AG20443 (cell line): ENCODE measurements at places on chromosomes 5 and 9.

GRCh38 chr5:119706049-119706448 lies 76.7 kb downstream of the FAM170A start:
- no peak for DNase-seq

DNA sequence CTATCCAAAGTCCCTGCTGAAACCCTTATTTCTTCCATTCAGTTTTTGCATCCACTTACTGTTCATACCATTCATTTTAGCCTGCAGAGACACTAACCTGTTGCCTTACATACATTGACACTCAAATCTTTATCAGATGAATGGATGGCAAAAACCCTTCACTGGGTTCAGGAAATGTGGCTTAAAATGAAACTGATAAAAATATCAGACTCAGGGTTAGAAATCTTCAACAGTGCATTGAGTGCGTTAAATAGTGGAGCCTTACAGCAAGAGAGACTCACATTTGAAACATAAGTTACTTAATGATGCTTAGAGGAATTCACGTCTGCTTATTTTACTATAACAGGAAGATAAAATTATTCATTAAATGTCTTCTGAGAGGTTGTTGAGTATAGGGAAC lies 28.0 kb upstream of the BNC2 start:
- no peak for DNase-seq

GRCh38 chr9:30058463-30058862 lies 2326.0 kb upstream of the ACO1 start:
- no peak for DNase-seq

GRCh38 chr5:31854181-31855133 lies 215.5 kb downstream of the PDZD2 start:
- peak; percentile 37 for DNase-seq

DNA sequence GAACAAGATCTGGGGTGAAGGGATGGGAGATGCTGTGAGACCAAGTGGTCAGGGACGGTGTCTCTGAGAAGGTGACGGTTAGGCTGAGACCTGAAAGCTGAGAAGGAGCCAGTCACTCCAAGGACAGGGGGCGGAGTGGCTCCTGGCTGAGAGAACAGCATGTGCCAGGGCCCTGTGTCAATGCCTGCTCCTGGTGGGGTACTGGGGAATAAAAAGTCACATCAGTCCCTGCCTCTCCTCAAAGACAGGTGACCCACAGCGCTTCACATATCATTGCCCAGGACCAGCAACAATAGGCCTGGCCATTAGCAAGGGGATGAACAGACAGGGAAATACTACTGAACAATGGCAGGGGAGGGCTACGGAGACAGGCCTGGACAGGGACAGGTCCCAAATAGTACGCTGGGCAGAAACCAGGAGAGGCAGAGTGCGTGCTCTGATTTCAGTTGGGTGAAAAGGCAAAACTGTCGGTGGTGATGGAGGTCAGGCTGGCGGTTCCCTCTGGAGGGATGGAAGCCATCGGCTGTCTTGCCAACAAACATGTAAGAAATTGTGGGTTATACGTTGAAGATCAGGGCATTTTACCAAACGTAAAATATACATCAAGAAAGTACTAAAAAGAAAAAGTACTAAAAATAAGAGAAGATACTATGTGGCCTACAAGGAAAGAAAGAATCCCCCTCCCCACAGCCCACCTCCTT lies 64.3 kb downstream of the C9orf50 start:
- no peak for DNase-seq

DNA sequence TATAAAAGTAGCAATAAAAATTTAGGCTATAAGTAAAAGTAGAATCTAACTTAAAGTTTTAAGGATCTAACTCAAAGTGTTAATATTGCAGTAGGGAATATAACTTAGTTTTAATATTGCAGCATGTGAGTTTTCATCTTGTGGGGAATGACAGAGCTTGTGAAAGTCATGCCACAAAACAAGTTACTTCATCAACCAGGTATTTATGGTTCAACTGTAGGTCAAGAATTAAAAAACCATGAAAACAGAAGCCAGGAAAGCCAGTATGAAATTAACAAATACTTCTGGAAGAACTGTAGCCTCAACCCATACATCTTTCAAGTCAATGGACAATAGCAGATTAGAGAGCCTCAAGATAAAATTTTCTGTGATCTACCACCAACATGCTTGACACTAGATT lies 19.0 kb downstream of the HMGCS1 start:
- peak; percentile 37 for DNase-seq

GRCh38 chr9:79799691-79800335 lies 228.0 kb downstream of the TLE4 start:
- no peak for DNase-seq

- DNase-seq = no peak
These were observed 5.3 kb downstream of the NFX1 start for GRCh38 chr9:33295571-33295970.

DNA sequence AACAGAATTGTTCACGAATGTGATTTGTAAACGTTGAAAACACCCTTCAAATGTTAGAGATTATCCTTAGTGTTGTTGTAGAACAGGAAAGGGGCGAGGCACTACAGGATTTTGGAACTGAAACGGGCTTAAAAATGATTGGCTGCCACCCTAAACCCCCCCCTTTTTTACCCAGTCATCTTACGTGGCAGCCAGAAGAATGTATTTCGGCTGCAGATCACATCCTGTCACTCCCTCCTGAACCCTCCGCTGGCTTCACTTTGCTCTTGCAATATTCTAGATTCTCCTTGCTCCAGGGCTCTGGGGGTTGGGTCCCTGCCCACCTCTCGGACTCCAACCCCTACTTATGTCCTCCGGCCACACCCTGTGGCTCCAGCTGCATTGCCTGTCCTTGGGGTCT lies 13.9 kb upstream of the UNC5A start:
- peak; percentile 67 for DNase-seq

DNA sequence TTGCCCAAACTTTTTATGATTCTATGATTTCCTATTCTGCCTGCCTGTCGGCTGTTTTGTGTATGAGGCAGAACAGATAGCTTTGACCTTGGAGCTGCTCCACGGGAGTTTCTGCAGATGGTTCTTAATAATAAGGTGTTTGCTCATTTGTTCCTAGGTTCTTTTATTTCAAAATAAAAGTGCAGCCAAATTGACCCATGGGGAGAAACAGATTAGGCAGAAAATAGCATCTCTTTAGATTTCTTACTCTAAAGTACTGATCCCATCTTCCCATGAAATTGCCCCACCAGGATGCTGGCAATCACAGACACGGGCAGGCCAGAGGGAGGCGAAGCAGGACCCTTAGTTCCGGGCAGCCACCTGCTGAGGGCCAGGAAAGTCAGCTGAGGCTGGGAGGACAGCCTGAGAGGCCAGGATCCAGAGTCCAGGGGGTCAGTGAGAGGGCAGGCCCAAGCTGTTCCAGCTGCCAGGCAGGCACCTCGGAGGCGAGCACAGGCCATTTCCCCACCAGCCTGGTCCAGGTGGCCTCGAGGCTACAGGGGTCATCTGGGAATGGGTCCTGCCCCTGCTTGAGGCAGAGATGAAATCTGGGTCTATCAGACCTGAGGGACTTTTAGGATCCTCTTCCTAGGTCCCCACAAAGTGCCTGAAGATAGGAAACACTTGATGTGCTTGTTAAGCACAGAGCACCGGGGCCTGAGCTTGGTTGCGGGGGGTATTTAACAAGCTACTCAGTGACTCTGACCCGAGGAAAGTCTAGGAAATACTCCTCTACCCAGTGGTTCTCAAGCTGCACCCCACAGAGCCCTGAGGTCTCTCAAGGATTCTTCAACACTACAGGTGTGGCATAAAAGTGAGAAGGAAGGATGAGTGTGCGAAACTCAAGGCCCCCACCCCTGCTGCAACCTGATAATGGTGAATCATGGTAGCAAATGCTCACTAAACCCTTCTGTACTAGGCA lies 145.4 kb downstream of the CMYA5 start:
- no peak for DNase-seq

- DNase-seq = no peak
These were observed 387.4 kb downstream of the ACTL7B start for GRCh38 chr9:108468364-108468763.

DNA sequence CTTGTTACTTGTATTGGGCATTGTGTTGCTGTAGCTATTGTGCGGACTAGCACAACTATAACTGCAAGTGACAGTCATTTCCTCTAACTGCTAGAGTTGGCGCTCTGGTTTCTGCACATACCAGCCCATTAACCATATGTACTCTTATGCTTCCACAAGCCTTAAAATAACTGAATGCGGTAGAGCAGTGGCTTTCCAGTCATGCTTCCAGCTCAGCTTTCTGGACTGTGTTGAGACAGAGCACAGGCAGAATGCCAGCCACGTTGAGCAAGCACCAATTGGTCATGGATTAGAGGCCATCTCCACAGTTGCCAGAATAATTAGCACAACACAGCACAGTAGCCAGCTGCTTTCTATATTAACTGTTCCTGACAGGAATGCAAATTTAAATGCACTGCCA lies 12.2 kb downstream of the INVS start:
- DNase-seq = peak; percentile 87

GRCh38 chr9:130834371-130835336 lies at the start of gene ABL1:
Gene ABL1, plus strand, starts transcription at chr9:130835254. Its CDS starts 193 bp downstream, at chr9:130835447.
- DNase-seq = peak; percentile 87

DNA sequence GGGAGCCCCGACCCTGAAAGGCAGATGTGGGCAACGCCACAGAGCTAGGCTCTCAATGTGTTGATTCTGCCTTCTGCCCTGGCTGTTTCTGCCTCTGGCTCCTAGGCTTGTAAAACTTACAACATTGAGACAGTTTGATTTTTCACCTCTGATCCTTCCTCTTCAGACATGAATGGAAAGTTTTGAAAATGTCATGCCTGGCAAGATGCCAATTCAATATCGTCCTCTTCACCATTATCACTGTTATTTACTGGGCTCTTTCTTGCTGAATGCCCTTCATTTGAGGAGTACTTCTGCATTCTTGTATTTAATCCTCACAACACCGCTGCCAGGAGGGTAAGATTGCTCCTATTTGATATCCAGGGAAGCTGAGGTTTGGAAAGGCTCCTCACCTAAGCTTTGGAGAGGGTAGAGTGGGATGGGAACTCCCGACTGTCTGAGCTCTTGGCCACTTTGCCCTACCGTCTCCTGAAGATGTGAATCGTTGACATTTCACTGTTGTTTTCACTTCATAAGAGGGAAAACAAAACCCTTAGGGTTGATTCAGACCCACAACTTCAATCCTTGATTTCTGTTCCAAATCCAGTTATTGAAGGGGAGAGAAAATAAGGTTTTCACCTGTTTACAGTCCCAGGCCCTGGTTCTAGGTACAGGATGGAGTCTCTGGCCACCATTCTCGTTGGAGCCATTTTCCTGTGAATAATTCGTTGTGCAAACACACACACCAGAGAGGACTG lies 12.7 kb upstream of the FGF1 start:
- DNase-seq = peak; percentile 12

DNA sequence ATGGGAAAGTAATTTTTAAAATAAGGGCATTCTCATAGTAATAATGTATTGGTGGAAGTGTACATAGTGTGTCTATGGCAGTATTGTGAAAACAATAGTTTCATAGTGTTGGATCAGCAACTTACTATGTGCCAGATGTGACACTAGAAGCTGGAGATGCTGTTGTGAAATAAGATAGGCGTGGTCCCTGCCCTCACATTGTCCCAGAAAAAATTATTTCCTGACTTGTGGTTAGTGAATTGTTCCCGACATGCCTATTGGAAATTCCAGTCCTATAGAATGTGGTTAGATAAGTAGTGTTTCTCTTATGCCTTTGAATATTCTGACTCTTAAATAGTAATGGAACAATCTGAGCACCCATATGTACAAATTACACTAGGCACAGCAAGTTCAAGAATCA lies 55.3 kb upstream of the MTAP start:
- DNase-seq = peak; percentile 49

DNA sequence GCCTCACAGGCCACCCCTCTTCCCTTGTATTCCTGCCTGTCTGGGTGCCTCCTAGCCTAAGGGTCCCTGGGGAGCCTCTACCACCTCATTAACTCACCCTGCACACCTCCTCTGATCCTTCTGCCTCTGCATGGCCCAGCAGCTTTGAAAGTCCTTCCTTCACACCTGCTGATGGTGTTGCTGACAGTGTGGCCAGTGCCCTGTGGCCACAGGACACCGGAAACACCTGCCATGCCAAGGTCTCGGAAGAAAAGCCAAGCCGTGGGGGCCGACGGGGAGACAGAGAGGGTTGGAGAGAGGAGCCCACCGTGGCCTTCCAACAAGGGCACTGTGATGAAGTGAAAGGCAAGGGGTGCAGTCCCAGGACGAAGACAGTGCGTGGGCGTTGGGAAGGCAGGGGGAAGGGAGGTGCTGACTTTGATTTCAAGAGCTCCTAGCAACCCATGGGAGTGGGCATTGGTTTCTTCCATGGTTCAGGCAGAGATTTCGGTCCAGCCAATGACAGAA lies 4.1 kb downstream of the BTNL9 start:
- DNase-seq = no peak

DNA sequence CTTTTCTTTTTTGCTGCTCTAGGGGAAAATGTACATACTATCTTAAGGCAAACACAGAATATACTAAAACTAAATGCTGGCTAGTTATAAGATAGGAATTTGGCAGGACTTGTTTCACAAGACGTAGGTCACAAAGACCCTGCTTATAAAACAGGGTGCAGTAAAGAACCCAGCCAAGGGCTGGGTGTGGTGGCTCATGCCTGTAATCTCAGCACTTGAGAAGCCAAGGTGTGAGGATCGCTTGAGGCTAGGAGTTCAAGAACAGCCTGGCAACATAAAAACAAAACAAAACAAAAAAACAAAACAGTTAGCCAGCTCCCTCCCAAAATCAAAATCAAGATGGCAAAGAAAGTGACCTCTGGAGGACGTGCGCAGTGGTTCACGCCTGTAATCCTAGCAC lies 49.5 kb upstream of the DENND4C start:
- no peak for DNase-seq

GRCh38 chr5:69084195-69084594 lies 9.6 kb upstream of the SLC30A5 start:
- no peak for DNase-seq

- no peak for DNase-seq
These were observed 2.9 kb downstream of the PPP3R2 start for GRCh38 chr9:101591787-101592446.

- no peak for DNase-seq
These were observed 223.3 kb downstream of the SLF1 start for GRCh38 chr5:94841598-94842322.

- DNase-seq = no peak
These were observed 30.8 kb upstream of the ENHO start for GRCh38 chr9:34553511-34554021.
